Erythroblast (primary cell): ENCODE measurements at places on chromosomes 4 and X.
A peak's percentile ranks its signal among the peaks of the same experiment; 100 is the strongest.

DNA sequence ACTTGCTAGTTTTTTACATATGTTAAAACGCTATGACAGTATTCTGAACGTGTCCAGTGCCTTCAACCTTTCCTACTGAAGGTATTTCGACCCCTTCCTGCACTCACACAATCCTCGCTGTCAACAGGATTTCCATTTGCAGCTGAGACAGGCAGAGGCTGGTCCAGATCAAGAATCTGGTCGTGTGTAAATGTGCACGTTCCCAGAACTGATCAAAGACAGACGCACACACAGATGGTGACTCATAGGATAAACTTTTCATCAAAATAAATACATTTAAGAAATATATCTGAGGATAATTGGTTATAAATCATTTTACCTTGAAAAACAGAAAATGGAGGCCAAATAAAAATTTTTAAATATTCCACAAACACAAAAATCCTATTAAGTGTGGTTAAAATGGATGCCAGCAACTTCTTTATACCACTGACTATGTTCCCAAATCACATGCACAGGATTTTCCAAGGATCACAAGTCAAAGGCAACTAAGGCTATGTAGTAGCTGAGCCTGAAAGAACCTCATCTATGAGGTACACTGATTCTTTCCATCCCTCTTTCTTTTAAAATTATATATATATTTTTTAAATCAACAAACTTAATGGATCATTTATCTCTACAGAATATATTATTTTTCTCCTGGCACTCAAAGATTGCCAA lies 85.9 kb downstream of the RNF150 start:
- DNase-seq, result no peak

- DNase-seq, result peak; percentile 60
Observed at GRCh38 chrX:65035446-65035770, 59.2 kb upstream of the ZC4H2 start.

DNA sequence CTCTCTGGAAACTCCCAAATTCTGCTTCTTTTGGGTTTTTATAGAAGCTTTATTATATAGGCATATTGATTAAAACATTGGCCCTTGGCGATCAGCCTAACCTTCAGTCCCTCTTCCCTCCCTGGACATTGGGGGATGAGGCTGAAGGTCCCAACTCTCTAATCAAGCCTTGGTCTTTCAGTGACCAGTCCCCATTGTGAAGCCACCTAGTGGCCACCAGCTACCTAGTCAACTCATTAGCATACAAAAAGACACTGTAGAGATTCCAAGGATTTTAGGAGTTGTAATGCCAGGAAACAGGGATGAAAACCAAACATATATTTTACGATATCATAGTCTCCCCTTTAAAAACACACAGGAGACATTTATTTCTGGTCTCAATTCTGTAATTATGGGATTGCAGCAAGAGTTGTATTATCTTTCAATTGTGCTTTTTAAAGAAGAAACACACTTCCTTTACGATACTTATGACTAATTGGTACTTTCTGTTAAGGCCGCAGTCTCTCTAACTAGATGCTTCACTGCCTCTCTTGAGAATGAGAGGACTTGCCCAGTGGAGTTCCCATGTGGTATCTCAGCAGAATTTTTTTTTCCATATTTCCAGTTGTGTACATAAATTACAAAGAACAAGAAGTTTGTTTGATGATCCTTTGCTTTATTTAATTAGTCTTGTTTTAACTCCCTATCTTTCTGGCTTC lies 58.2 kb downstream of the WDR17 start:
- DNase-seq, result peak; percentile 17

- no peak for DNase-seq
Observed at GRCh38 chr4:22680065-22680642, 12.6 kb upstream of the GBA3 start.

- DNase-seq, result no peak
Observed at GRCh38 chrX:72620550-72621145, 48.0 kb upstream of the HDAC8 start.

GRCh38 chr4:5753366-5753765 lies 42.4 kb downstream of the EVC start:
- no peak for DNase-seq

DNA sequence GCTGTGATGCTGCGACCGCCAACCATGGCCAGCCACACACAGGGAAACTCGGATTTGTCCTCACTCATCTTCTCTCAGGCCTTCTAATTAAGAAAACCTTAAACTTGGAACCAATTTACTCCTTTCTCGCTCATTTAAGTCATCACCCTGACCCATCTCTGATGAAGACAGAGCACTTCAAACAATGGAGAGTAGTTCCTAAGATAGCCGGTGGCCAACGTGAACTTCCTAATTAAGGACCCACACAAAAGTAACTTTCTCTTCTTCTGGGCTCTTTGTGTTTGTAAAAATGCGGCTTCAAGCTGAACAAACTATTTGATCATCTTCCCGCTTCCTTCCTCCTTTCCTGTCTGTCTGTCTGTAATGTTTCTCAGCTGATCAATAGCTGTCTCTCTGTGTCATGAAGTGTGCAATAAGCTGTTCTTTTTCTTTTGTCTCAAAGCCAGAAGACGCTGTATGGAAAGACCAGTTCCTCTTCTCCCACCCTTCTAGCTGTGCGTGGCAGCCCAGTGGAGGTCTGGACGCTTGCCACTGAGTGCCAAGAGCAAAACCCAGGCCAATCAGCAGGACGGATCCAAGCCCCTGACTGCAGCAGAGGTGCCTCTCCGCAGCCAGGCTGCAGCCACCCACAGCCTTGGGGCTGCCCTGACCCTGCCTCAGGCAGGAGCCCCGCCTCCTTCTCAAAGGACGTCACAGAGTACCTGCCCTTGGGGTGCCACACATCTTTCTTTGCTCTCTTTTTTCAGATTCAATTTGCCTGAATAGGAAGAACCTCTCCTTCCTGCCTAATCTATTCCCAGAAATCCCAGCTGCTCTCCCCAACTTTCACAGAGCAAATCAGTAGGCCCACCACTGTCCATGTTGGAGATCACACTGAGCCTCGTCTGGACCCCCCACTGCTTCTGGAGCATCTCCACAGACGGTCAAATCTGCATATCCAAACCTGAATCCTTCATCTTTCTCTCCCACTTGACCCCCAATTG lies 59.3 kb downstream of the MAML3 start:
- DNase-seq, result peak; percentile 32

- DNase-seq, result no peak
Observed at GRCh38 chrX:6311540-6311939, 82.9 kb upstream of the NLGN4X start.

- no peak for DNase-seq
Observed at GRCh38 chr4:103482471-103482870, 237.3 kb downstream of the TACR3 start.

- no peak for DNase-seq
Observed at GRCh38 chr4:183185018-183185417, 86.0 kb downstream of the WWC2 start.

DNA sequence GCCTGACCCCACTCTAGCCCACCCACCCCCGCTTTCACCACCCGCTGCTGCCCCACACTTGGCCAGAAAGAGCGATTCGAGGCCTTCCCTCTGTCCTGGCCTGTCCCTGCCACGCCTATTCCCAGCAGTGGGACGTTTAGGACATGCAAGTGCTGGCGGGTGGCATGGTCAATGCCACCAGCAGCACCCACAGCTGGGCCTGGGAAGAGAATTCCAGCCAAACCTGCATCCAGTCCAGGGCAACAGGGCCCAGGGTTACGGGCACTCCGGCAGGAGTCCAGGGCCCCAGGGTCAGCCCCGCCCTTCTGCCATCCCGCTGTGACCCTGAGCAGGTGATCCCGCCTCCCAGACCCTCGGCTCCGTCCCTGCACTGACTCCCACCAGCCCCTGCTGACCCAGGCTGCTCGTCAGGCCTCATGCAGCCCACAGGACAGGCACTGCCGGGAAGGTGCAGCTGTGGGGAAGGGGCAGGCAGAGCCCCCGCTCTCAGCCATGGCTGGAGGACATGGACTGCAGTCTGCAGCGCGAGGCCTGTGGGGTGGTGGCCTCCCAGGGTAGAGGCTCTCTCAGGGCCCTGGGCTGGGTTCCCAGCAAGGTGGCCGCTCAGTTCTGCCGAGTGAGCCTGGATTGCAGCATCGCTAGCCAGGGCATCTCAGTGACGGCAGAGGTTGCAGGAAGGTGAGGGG lies 6.8 kb upstream of the HTRA3 start:
- no peak for DNase-seq

DNA sequence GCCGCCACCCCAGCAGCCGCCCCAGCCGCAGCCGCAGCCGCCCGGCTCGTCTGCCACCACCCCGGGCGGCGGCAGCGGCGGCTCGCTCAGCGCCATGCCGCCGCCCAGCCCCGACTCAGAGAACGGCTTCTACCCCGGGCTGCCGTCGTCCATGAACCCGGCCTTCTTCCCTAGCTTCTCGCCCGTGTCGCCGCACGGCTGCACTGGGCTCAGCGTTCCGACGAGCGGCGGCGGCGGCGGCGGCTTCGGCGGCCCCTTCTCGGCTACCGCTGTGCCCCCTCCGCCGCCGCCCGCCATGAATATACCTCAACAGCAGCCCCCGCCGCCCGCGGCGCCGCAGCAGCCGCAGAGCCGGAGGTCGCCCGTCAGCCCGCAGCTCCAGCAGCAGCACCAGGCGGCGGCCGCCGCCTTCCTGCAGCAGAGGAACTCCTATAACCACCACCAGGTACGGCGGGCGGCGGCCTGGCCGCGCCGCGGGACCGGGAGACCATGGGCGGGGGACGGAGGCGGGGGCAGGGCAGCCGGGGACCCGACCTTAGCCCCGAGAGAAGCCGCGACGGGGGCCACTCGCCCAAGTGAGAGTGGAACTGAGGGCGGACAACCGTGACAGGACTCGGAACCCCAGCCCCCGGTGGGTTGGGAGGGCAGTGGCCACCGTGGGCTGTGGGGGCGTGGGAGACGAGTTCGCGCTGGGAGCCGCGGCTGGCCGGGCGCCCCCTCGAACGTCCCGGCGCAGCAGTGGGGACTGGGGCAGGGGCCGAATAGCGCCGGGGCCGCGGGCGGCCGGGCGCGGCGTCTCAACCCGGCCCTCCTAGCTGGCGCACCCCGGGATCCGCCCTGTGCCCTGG lies 1.8 kb downstream of the CPEB2 start:
- DNase-seq, result peak; percentile 75

GRCh38 chrX:153933748-153934147 lies 1.1 kb downstream of the NAA10 start:
- DNase-seq, result no peak

- DNase-seq, result peak; percentile 30
Observed at GRCh38 chr4:17562157-17562556, 14.8 kb upstream of the LAP3 start.

- no peak for DNase-seq
Observed at GRCh38 chr4:42789041-42789567, 103.4 kb upstream of the GRXCR1 start.

GRCh38 chrX:108735091-108735678 lies 1.2 kb downstream of the IRS4 start:
- DNase-seq, result peak; percentile 16

- no peak for DNase-seq
Observed at GRCh38 chr4:187335339-187335738, 611.7 kb upstream of the FAT1 start.

GRCh38 chr4:98624144-98624543 lies 34.3 kb downstream of the TSPAN5 start:
- DNase-seq, result no peak

DNA sequence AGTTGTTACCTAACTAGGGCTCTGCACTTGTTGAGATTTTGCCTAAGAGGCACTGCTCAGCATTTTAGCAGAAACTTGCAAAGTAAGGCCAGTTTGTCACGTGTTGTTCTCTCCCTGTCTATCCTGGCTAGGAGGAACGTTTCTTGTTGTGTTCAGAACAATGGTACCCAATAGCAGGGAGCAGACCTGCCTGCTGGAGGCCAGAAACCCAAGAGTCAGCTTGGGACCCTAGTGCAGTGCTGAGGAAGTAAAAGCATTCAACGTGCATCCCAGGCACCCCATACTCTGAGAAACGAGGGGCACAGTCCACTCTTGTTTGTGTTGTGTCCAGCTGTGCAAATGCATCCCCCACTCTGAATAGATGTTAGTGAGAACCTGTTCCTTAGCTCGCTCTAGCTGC lies 42.4 kb downstream of the SOD3 start:
- no peak for DNase-seq

DNA sequence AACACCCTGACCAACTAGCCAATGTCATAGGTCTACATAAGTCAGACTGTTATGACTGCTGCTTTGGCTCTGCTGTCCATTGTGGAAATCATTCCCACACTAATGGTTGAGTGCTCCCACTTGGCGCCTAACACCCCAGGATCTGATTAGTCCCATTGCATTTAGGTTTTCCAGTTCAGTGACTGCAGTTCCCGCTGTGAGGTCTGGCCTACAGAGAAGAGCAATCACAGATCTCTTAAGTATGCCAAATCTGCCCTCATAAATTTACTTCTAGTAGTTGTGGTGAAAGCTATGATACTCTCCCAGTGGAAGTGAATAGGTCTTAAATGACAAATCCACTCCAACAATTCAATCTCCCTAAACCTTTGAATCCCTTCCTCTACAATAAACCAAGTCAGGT lies 77.3 kb upstream of the IL2 start:
- no peak for DNase-seq

GRCh38 chrX:118594697-118595420 lies 99.2 kb downstream of the DOCK11 start:
- DNase-seq, result no peak

DNA sequence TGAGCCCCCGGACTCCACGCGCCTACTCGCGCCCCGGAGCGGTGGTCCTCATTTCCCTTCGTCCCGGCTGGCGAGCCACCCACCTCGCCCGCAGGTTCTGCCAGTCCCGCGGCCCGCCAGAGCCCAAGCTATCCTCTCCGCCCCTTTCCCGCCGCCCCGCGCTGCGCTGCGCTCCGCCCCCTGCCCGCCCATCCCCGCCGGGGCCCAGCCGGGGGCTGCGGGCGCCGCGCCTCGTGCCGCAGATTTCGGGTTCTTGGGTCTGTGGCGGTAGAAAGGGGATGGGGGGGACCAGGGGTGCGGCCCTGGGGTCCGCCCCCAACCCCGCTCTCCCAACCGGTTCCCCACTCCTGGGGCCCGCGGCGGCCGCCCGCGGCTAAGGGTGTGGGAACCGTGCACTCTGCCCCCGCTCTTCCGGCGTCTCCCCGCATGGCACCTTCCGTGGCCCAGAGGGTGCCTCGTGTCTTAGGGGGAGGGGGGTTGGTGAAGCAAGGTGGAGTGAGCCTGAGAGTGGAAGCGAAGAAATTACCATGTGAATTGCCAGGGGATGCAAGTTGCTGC lies 650.8 kb upstream of the DIPK2B start:
- DNase-seq, result no peak

GRCh38 chr4:112109360-112110058 lies 35.7 kb upstream of the FAM241A start:
- no peak for DNase-seq

DNA sequence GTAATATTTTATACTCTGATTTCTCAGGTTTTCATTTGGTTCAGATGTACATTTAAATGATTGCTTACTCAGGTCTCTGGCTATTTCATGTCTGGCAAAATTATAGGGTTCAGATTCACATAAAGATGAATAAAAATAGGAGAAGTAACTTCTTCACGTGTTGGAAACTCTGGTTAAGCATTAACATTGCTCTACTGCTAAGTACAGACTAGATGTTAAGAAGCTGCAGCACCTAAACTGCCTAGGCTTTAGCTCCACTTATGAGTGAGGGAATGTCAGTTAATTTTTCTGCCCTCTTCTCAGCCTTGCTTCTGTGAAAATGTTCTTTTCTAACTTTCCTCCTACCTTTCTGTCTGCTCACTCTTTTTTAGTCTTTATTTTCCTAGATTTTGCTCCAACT lies 361.2 kb downstream of the ARAP2 start:
- DNase-seq, result no peak

GRCh38 chr4:20825505-20825904 lies 125.2 kb downstream of the PACRGL start:
- no peak for DNase-seq
